ENCODE measurements at places on chromosomes 3 and 15. TPM values are rescaled to one million over a fixed set of nuclear protein-coding genes. Genes with fewer than 3 reads are reported as not detected.

DNA sequence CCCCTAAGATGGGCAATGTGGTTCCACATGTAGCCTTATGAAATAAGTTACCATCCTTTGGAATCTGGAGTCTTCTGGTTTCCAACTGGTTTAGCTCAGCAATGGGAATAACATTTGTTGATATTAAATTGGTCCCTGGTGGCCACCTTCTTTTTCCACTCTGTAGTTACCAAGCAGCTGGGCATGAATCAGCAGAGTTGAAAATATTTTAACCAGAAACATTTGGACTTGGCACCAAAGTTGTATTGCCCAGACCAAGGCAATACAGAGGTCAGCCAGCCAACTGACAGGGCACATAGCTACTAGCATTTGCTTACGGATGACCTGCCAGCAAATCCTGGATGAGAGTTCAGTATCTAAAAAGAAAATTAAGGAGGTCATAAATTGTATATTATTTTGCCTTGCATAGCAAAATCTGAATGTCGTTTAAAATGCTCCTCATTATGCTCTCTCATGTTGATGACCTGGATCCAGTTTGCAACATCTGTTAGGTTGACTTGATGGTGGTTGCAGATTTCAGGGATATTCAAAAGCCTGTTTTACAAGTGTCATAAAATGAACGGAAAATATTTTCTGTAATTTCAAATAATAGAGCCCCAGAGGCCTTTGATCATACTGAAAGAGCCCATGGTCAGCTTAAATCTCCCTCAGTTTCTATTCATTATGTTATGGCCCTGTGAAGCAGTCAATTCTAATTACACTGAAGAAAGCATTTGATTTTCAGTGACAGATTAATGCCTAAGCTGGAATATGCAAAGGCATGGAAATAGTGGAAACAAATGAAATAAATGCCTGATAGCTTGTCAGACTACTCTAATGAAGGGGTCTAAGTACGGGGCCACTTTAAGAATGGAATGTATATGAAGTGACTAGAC is 54.6 kb downstream of the PPM1L start:
- H3K27me3 ChIP-seq, result peaks cover 8% of the 10 kb centered on the region
- H3K4me3 ChIP-seq, result no peak overlapping the region

Gene PLSCR2
- total RNA-seq, result 34.6 TPM

DNA sequence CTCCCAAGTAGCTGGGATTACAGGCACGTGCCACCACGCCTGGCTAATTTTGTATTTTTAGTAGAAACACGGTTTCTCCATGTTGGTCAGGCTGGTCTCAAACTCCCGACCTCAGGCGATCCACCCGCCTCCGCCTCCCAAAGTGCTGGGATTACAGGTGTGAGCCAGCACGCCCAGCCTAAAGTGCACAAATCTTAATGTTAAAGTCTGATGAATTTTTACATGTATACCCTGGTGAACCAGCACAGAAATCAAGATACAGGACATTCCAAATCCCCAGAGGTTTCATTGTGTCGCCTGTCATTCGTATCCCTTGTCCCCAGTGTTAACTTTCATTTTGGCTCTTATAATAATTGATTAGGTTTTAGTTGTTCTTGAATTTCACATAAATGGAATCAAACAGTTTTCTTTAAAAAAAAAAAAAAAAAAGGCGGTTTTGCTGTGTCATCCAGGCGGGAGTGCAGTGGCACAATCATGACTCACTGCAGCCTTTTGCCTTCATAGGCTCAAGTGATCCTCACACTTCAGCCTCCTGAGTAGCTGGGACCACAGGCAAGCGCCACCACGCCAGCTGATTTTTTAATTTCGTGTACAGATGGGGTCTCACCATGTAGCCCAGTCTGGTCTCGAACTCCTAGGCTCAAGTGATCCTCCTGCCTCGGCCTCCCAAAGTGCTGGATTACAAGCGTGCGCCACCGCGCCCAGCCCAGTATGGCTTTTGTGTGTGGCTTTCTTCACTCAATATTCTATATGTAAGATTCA is 1.5 kb upstream of the TM4SF19 start:
- H3K27me3 ChIP-seq, result no peaks in the 10 kb centered on the region
- no peaks in the 10 kb centered on the region for H3K4me1 ChIP-seq
- no peak overlapping the region for H3K27ac ChIP-seq
- no peak overlapping the region for H3K4me3 ChIP-seq
- no peak for DNase-seq
- H3K36me3 ChIP-seq, result no peaks in the 10 kb centered on the region

Gene NISCH
- total RNA-seq, result 134 TPM

DNA sequence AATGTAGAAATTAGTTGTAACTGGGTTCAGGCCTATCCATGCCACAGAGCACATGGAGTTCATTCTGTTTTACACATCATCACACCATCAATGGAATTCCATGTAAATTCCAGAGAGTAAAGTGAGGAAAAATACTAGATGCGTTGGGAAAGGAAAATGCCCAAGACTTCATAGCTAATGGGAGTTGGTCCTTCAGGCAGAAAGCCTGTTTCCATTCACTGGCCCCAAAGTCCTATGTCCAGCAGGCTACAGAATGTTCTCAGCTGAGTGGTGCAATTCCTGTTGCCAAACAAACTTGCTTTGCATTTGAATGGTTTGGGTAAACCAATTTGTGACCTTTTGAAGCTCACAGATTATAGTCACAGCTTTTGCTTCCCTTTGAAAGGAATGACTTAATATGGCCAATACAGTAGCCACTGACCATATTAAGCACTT is 164.6 kb upstream of the PFN2 start:
- peaks cover 20% of the 10 kb centered on the region for H3K4me1 ChIP-seq
- H3K4me3 ChIP-seq, result no peak overlapping the region
- no peak for DNase-seq
- H3K36me3 ChIP-seq, result no peaks in the 10 kb centered on the region

Gene CCPG1
- total RNA-seq, result 63.5 TPM

GRCh38 chr15:56913670-56914069 is 4.8 kb upstream of the TCF12 start:
- no peak for DNase-seq
- H3K4me3 ChIP-seq, result no peak overlapping the region
- no peak overlapping the region for H3K27ac ChIP-seq
- no peaks in the 10 kb centered on the region for H3K27me3 ChIP-seq
- no peaks in the 10 kb centered on the region for H3K36me3 ChIP-seq

DNA sequence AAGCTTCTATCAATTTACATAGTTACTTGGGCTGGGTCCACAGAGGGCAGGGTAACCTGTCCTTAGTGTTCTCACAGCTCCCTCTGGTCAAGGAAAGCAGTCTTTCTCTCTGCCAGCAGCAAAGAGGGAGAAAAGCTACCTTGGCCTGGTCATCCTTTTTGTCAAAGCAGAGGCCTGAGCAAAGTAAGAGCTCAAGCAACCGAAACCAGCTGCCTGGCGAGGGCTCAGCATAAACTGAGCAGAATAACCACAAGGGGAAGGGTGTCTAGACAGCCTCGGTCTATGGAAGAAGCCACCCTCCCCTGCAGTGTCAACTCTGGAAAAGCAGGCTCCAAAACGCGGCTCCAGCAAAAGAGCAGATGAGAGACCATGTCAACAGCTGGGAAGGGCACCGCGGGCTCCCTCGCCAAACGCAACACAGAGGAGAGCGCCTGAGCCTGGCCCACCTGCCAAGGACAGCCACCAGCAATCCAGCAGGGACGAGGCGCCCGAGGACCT is 17.4 kb downstream of the LRIG1 start:
- DNase-seq, result peak; percentile 64
- no peaks in the 10 kb centered on the region for H3K27me3 ChIP-seq
- peaks cover 5% of the 10 kb centered on the region for H3K36me3 ChIP-seq
- peaks cover 34% of the 10 kb centered on the region for H3K4me1 ChIP-seq
- no peak overlapping the region for H3K4me3 ChIP-seq

Gene LEKR1
- 0.70 TPM for total RNA-seq

DNA sequence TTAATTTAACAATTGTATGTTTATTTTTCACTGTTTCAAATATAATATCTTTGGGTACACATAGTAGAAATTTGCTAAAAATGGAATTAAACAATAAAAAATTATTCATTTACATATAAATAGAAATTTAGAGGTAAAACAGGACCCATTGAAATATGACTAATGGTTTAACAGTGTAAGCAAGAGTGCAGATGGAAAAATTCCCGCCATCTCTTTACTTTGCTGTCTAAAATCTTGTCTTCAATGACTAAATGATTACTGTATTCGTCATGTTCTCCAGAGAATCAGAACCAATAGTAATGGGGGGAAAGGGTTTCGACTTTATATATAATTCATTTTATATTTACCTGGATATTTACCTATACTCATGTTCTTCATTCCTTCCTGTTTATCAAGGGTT is 163.1 kb downstream of the IL1RAP start:
- no peaks in the 10 kb centered on the region for H3K27me3 ChIP-seq
- H3K27ac ChIP-seq, result no peak overlapping the region
- H3K4me3 ChIP-seq, result no peak overlapping the region
- DNase-seq, result no peak
- no peaks in the 10 kb centered on the region for H3K36me3 ChIP-seq

GRCh38 chr15:90407871-90408317 is 19.9 kb downstream of the IQGAP1 start:
- DNase-seq, result no peak
- H3K27ac ChIP-seq, result no peak overlapping the region
- no peak overlapping the region for H3K4me3 ChIP-seq
- H3K27me3 ChIP-seq, result no peaks in the 10 kb centered on the region
- peaks cover 6% of the 10 kb centered on the region for H3K4me1 ChIP-seq
- H3K36me3 ChIP-seq, result peaks cover 3% of the 10 kb centered on the region

DNA sequence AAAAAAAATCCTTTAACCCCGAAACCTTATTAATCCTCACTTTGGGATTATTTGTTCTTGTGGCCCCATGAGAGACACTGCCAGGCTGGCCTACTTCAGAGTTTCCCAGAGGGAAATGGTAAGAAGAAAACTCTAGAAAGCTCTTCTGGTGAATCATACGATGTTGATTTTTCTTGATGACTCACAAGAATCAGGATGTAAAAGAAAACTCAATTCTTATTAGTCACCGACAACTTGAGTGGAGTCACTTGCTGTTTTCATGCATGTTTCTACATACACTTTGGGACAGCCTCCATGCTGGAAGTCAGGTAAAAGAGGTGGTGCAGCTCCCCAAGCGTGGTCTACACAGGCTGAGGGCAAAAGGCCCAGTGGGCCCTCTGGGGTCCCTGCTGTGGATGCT is 42.8 kb downstream of the MYO5C start:
- H3K4me1 ChIP-seq, result peaks cover 10% of the 10 kb centered on the region
- DNase-seq, result no peak

Gene XIRP1
- total RNA-seq, result not detected

GRCh38 chr3:46869440-46869839 is 6.2 kb upstream of the MYL3 start:
- H3K4me3 ChIP-seq, result no peak overlapping the region
- no peak for DNase-seq
- H3K4me1 ChIP-seq, result no peaks in the 10 kb centered on the region
- H3K36me3 ChIP-seq, result no peaks in the 10 kb centered on the region
- no peak overlapping the region for H3K27ac ChIP-seq
- H3K27me3 ChIP-seq, result no peaks in the 10 kb centered on the region

Gene TRIP4
- total RNA-seq, result 30.6 TPM

DNA sequence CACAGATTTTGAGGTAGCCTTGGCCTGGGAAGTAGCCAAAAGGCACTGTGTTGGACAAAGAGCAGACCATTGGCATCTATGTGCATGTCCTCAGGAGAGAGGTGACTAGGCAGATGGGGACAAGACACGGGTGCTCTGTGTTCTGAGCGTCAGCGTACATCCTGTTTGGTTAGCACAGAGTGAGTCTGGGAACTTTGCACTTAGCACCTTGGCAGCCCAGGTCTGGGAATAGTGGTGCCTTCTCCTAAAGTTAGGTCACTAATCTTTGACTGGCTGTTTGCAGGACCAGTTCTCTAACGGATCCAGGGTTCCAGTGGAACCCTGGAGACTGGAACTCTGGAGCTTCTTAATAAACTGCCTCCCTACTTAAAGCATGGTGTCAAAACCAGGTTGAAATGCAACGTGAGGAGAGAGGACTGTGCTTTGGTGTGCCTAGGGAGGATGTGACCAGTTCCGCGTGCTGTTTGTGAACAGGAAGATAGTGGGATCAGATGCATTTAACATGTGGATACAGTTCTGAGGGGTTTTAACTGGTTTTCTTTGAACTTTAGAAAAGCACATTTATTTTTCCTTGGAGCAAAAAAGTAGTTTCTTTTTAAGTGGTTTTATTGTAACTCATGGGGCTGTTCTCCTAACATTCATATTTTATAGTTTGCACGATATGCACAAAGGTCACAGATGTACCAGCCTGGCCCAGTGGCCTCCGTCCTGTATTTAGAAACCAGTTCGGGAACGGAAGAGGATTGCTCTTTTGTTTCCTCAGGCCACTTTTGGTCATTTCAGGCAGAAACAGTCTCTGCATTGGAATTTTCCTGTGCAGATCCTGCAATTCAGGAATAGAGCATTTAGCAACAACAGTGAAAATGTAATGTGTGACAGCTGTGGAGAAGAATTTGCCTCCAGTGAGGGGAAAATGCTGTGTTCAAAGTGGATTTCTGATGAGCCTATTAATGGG is 48.8 kb downstream of the ABHD2 start:
- H3K27me3 ChIP-seq, result no peaks in the 10 kb centered on the region
- H3K4me1 ChIP-seq, result no peaks in the 10 kb centered on the region
- H3K4me3 ChIP-seq, result no peak overlapping the region
- no peak overlapping the region for H3K27ac ChIP-seq

DNA sequence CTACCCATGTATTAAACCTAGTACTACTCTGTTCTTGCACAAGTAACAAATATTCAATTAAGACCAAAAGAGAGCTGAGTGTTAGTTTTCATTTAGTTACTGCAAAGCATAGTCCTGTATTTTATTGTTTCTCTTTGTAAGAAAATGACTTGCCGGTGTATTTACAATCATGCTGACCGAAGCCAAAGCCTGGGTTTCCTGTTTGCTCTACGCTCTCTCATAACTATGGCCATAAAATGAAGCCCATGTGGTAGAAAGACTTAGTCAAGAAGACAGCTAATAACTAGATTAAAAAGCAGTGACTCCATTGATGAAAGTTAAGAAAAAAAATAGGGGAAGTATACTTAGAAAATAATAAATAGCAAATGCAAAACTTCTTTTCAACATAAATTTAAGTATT is 479.9 kb downstream of the CNTN4 start:
- no peaks in the 10 kb centered on the region for H3K4me1 ChIP-seq
- H3K27me3 ChIP-seq, result no peaks in the 10 kb centered on the region
- H3K4me3 ChIP-seq, result no peak overlapping the region
- no peaks in the 10 kb centered on the region for H3K36me3 ChIP-seq
- H3K27ac ChIP-seq, result no peak overlapping the region
- DNase-seq, result no peak

Measured in endodermal cell (in vitro differentiated cells).